ENCODE measurements at places on chromosomes 2 and 18.

GRCh38 chr18:43158381-43158780, 42.9 kb upstream of the RIT2 start:
- no peak for DNase-seq

DNA sequence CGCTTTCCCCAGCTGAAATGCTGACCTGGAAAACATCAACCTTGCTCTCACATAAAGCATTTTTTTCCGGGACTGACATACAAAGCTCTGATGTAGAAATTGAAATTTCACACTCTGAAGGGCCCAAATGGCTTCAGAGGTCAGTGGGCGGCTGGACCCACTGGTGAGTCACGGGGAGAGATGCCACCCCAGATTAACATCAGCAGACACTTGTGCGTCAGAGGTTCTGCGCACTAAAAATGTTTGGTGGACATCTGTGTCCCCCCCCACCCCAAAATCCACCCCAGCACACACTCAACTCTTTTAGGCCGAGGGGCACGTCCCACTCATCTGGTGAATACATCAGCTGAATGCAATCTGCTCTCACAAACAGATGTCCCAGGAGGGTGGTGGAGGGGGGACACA, 208.9 kb downstream of the ASB1 start:
- no peak for DNase-seq

- no peak for DNase-seq
These were observed 393.5 kb downstream of the TMEM182 start for GRCh38 chr2:103155308-103155707.

DNA sequence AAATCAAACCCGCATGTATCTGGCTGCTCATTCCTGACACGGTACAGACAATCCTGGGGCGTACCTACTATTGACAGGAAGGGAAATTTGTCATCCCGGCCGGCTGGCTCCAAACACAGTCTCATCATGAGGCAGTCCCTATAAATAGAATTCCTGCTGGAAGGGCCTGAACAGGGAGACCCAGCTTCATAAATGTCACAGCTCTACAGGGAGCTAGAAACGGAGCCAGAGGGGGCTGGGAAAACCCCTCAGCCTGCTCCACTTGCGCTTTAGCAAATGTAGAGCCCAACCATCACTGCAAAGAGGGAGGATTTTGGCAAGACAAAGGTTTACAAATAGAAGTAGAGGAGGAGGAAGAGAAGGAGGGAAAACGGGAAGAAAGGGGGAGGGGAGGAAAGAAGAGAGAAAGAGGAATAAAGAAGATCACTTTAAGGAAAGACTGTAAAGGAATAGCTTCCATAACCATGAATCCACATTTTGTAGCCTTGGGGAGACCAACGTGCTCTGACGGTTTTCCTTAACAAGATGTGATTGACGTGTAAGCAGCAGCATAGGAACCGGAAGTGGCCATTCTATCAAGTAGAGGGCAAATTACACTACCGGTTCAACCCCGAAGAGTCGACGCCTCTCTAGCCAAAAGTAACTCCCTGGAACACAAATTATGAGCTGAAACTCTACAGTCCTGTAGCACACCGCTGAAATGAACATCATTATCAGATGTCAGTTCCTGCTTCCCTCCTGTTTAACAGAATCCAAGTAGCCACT, 56.8 kb upstream of the TTN start:
- DNase-seq = peak; percentile 54

DNA sequence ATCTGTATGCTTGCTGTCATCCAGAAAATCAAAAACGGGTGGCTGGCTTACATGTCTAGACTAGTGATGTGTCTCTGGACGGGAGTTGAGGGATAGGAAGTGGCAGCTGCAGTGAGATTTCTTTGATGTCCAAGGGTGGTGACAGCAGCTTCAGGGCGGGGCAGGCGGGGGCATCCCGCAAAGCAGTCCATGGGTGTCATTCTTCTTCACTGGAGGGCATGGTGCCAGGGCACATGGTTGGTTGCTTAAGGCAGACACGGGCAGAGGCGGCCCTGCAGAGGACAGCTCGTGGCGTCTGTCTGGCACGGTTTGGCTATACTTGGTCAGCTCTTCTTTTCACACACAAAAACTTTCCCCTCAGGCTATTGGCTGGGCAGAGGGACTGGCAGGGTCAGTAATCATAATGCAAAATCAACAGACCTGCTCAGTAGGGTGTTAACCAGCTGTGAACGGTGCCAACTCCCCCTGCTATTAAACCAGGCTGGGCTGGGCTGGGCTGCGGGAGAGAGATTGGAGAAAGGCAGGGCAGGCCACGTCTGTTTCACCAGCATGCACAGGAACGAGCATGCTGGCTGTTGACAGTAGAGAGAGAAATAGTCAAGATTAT, 63.7 kb downstream of the COL4A3 start:
- DNase-seq = peak; percentile 71

- DNase-seq = no peak
These were observed 194.7 kb downstream of the RAB3GAP1 start for GRCh38 chr2:135246711-135247270.

All from epithelial cell of esophagus (primary cell).